ENCODE measurements at places on chromosomes 11 and 22. TPM values are rescaled to one million over a fixed set of nuclear protein-coding genes. Genes with fewer than 3 reads are reported as not detected.

C11orf21 gene
- not detected for total RNA-seq

GLYAT gene
- total RNA-seq: not detected

OR6A2 gene
- total RNA-seq: not detected

SIAE gene
- 14.1 TPM for total RNA-seq

PIWIL4 gene
- total RNA-seq: 0.44 TPM

ZFP91 gene
- 53.5 TPM for total RNA-seq

MOGAT2 gene
- total RNA-seq: 0.05 TPM

MS4A7 gene
- not detected for total RNA-seq

BIRC3 gene
- total RNA-seq: 32.7 TPM

ZNF215 gene
- total RNA-seq: 1.3 TPM

TNRC6B gene
- 5.8 TPM for total RNA-seq

WBP2NL gene
- not detected for total RNA-seq

AQP11 gene
- total RNA-seq: 2.3 TPM

PIK3IP1 gene
- total RNA-seq: 2.1 TPM

BATF2 gene
- total RNA-seq: 0.93 TPM

MYO7A gene
- total RNA-seq: 1.2 TPM

OTOG gene
- total RNA-seq: not detected

SYT9 gene
- 0.13 TPM for total RNA-seq

SHISAL1 gene
- total RNA-seq: 9.2 TPM

MMP11 gene
- 0.23 TPM for total RNA-seq

SAA1 gene
- total RNA-seq: 0.24 TPM

CST6 gene
- total RNA-seq: not detected

TSSK2 gene
- total RNA-seq: not detected

SLC36A4 gene
- 16.9 TPM for total RNA-seq

POGLUT3 gene
- 11.6 TPM for total RNA-seq

APOL5 gene
- not detected for total RNA-seq

SEPTIN5 gene
- 7.7 TPM for total RNA-seq

FGF3 gene
- not detected for total RNA-seq

BDNF gene
- total RNA-seq: 9.3 TPM

DAGLA gene
- total RNA-seq: 5.9 TPM

SEC14L6 gene
- total RNA-seq: not detected

KCNJ11 gene
- 0.39 TPM for total RNA-seq

YPEL1 gene
- total RNA-seq: 0.08 TPM

ASCL2 gene
- total RNA-seq: not detected

AIFM3 gene
- 3.4 TPM for total RNA-seq

ELF5 gene
- total RNA-seq: not detected

KCNE3 gene
- not detected for total RNA-seq

DUSP18 gene
- total RNA-seq: 3.8 TPM

CCT8L2 gene
- not detected for total RNA-seq

CHKB gene
- total RNA-seq: 13.0 TPM

ZNHIT2 gene
- total RNA-seq: 19.4 TPM

HDHD5 gene
- 38.2 TPM for total RNA-seq

FOXRED1 gene
- 21.1 TPM for total RNA-seq

SHISA8 gene
- 0.18 TPM for total RNA-seq

OR8H2 gene
- total RNA-seq: not detected

HEPN1 gene
- total RNA-seq: not detected

XRRA1 gene
- total RNA-seq: 5.3 TPM

CDC42EP1 gene
- 40.9 TPM for total RNA-seq
